HCT116 (cell line): ENCODE measurements at places on chromosomes 7 and 10. TPM values are rescaled to one million over a fixed set of nuclear protein-coding genes. Genes with fewer than 3 reads are reported as not detected.
A peak's percentile ranks its signal among the peaks of the same experiment; 100 is the strongest.

The SSMEM1 gene
- not detected for total RNA-seq

DNA sequence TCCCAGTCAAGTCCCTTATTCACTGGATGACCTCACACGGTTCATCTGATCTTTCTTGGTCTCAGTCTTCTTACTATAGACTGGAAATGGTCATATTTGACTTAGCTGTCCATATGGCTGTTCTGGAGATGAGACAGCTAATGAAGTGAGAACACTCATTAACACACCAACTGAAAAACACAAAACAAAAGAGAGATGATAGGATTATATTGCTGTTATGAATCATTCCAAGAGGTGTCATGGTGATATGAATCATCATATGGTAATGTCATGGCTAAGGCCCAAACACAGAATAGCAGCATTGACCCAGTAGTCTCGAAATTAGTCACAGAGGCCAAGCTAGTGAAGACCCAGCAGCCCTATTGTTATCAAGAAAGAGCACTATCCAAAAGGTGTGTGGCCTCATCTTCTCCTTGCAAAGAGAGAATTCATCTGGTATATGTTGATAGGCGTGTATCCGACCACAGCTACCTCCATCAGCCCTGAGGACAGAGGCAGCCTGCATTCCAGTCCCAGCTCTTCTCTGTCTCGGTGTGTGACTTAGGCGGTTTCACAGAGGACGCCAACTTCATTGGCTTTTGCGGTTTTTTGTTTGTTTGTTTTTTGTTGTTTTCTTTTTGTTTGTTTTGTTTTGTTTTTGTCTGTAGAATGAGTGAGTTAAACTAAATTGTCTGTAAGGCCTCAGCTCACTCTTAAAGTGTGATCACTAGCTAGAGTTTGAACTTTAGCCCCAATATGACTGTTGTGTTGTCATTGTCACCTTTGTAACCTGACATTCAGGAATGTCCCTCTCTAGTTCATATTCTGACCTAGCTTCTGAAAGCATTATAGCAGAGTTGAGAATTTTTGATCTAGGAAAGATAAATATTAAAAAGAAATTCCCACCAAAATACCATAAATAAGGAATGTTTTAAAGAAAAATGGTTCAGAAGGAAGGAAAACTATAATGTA is 97.4 kb upstream of the PDCD4 start:
- peaks cover 40% of the 10 kb centered on the region for H3K4me1 ChIP-seq
- H3K36me3 ChIP-seq: no peaks in the 10 kb centered on the region
- H3K27ac ChIP-seq: peak overlapping the region; percentile 61

The DPYSL4 gene
- 5.4 TPM for total RNA-seq

GRCh38 chr7:823649-824048 is 8.6 kb upstream of the SUN1 start:
- H3K27me3 ChIP-seq: no peaks in the 10 kb centered on the region
- no peak overlapping the region for H3K4me3 ChIP-seq
- H3K36me3 ChIP-seq: peaks cover 17% of the 10 kb centered on the region
- no peak for DNase-seq

The GPNMB gene
- total RNA-seq: 2.8 TPM

The SMKR1 gene
- total RNA-seq: 8.9 TPM

- DNase-seq: no peak
- no peak overlapping the region for H3K27ac ChIP-seq
- peaks cover 67% of the 10 kb centered on the region for H3K27me3 ChIP-seq
- no peaks in the 10 kb centered on the region for H3K4me1 ChIP-seq
- H3K36me3 ChIP-seq: no peaks in the 10 kb centered on the region
- no peak overlapping the region for H3K4me3 ChIP-seq
Observed at GRCh38 chr10:126583552-126584200, 86.8 kb downstream of the C10orf90 start.

The RAMP3 gene
- total RNA-seq: not detected

DNA sequence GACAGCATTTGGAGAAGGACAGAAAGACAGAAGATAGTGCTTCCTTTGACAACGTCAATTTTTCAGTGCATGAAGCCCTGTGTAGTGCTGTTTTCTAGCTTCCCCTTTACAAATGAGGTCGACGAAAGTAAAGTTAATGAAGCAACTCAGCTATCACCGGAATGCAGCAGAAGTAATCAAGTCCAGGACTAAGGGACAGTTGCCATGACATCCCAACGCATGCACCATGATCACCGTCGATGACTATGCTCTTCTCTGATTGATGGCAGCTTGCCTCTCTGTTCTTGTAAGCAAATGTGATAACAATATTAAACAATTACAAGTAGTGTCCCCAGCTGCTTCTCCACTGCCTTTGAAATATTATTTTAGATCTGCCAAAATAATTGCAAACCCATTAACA is 205.8 kb downstream of the FRMD4A start:
- DNase-seq: no peak
- H3K27me3 ChIP-seq: peaks cover 10% of the 10 kb centered on the region; the same call in 1 of the 2 replicates
- no peak overlapping the region for H3K4me3 ChIP-seq
- peaks cover 8% of the 10 kb centered on the region for H3K4me1 ChIP-seq
- no peaks in the 10 kb centered on the region for H3K36me3 ChIP-seq

The OPALIN gene
- total RNA-seq: not detected

GRCh38 chr10:95254629-95255028 is 36.2 kb downstream of the PDLIM1 start:
- H3K27ac ChIP-seq: no peak overlapping the region
- no peaks in the 10 kb centered on the region for H3K4me1 ChIP-seq
- DNase-seq: no peak
- H3K27me3 ChIP-seq: no peaks in the 10 kb centered on the region
- no peaks in the 10 kb centered on the region; the same call in 1 of the 2 replicates for H3K36me3 ChIP-seq

The SRRM3 gene
- 12.7 TPM for total RNA-seq

GRCh38 chr7:65972976-65973375 is 9.0 kb downstream of the GUSB start:
- peaks cover 16% of the 10 kb centered on the region for H3K36me3 ChIP-seq
- no peak overlapping the region for H3K4me3 ChIP-seq
- no peaks in the 10 kb centered on the region for H3K27me3 ChIP-seq
- H3K4me1 ChIP-seq: no peaks in the 10 kb centered on the region
- H3K27ac ChIP-seq: no peak overlapping the region
- no peak for DNase-seq

DNA sequence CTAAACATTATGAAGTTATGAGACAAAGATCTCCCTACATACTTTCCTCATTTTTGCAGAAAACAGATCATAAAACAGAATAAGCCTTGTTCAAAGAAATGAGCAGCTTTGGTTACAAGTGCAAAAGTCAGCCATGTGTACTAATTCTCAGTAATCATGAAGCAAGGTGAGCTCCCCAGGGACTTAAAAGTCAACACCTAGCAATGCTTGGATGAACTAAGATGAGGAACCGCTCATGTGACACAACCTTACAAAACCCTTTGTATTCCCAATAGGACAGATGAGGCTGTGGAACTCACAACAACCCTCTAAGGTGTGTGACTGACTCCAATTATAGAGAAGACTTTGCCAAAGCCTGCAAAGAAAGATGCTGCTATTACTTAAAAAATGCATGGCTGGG is 154.5 kb downstream of the SLC25A13 start:
- H3K27ac ChIP-seq: no peak overlapping the region
- no peaks in the 10 kb centered on the region for H3K4me1 ChIP-seq
- no peaks in the 10 kb centered on the region; the same call in 1 of the 2 replicates for H3K36me3 ChIP-seq
- DNase-seq: no peak

DNA sequence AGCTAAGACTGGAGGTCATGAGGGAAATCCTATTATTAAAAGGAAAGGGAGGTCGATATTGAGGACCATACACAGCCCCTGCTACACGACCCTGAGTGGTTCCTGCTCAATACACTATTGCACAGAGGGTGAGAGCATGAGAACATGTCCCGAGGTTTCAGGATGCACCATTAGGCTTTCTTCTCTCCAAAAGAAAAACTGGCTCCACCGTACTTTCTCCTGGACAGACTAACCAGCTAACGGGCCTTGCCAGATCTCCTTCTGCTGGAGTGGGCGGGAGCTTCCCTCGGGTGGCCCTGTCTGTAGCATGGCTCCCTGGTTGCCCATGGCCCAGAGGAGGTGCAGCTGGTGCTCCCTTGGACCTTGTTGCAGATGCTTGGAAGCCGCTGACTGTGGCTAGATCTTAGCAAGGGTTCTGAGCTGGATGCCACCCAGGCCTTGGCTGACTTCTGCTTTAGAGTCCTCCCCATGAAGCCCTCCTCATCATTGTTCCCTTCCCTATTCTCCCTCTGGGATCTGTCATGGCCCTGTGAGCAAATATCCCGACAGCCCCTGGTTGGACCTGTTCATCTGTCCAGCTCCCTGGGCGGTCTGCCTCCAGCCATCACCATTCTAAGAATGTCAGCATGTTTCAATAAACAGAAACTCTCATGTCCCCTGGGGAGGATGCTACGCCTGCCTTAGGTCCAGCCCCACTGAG is 52.9 kb upstream of the SHH start:
- H3K4me3 ChIP-seq: no peak overlapping the region
- H3K4me1 ChIP-seq: peaks cover 9% of the 10 kb centered on the region; the same call in 1 of the 2 replicates
- peaks cover 12% of the 10 kb centered on the region; the same call in 1 of the 2 replicates for H3K27me3 ChIP-seq
- H3K27ac ChIP-seq: no peak overlapping the region
- H3K36me3 ChIP-seq: no peaks in the 10 kb centered on the region

DNA sequence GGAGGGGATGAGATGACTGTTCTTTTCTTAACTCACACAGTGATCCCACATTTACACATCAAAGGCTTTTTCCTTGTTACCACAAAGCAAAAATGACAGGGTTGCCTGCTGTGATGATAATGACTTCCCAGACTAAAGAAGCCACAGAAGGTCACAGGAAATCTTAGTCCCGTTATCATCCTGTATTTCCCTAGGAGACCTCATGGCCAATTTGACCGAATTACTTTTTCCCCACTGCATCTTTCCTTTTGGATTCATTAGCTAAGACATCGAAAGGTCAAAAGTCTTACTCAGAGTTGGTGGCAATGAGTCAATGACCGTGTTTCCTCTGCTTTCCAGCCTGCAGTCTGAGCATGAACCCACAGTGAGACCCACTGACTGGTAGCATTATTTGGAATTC is 130.1 kb upstream of the INHBA start:
- H3K27me3 ChIP-seq: no peaks in the 10 kb centered on the region
- H3K4me3 ChIP-seq: no peak overlapping the region
- H3K36me3 ChIP-seq: no peaks in the 10 kb centered on the region
- no peaks in the 10 kb centered on the region for H3K4me1 ChIP-seq

The ANKRD2 gene
- 0.15 TPM for total RNA-seq

The TMEM196 gene
- not detected for total RNA-seq

- H3K4me1 ChIP-seq: no peaks in the 10 kb centered on the region
- no peak overlapping the region for H3K4me3 ChIP-seq
- DNase-seq: no peak
- H3K36me3 ChIP-seq: no peaks in the 10 kb centered on the region
- no peak overlapping the region for H3K27ac ChIP-seq
- H3K27me3 ChIP-seq: no peaks in the 10 kb centered on the region
Observed at GRCh38 chr7:300546-301290, 10.7 kb downstream of the FOXL3 start.

The LOXL4 gene
- total RNA-seq: 1.3 TPM

The CNPY1 gene
- total RNA-seq: not detected

- H3K27me3 ChIP-seq: no peaks in the 10 kb centered on the region
- H3K4me3 ChIP-seq: no peak overlapping the region
- DNase-seq: no peak
- no peaks in the 10 kb centered on the region for H3K4me1 ChIP-seq
Observed at GRCh38 chr7:9391221-9391620, 957.8 kb downstream of the NXPH1 start.
